ENCODE measurements at places on chromosomes 1 and 21.

DNA sequence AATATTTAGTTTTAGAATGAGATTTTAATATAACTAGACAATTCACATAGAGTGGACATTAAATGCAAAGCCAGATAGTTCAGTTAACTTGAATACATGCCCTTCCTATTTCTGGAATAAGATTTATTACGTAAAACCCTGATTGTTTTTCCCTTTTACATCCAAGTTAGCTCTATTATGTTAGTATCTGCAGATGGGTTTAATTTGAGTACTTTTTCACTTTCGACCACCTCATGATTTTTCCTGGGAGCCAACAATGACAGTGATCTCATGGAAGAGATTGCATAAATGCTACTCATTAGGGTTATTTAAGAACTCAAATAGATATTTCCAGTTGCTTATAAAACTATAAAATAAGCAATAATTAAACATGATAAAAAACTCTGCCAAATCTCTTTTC lies 199.4 kb upstream of the PTGFR start:
- DNase-seq = no peak

DNA sequence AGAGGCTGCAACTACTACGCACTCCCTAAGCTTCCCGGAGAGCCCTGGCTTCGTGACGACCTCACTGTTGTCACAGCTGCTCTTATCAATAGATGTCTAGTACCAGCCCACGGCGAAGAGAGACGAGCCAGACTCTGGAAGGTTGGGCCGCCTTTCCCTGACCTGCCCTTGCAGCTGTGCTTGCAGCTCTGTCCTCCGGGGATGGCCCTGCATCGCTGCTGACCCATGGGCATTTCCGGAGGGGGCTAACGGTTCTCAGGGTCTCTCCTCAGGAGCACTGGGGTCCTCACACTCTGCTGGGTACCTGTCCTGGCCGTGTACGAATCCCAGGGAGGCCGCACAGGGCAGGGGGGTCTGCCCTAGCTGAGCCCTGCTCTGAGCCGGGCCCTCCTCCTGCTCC lies 93.8 kb upstream of the COL6A1 start:
- DNase-seq = no peak

GRCh38 chr1:53104289-53104913 lies 38.0 kb downstream of the SLC1A7 start:
- no peak for DNase-seq

DNA sequence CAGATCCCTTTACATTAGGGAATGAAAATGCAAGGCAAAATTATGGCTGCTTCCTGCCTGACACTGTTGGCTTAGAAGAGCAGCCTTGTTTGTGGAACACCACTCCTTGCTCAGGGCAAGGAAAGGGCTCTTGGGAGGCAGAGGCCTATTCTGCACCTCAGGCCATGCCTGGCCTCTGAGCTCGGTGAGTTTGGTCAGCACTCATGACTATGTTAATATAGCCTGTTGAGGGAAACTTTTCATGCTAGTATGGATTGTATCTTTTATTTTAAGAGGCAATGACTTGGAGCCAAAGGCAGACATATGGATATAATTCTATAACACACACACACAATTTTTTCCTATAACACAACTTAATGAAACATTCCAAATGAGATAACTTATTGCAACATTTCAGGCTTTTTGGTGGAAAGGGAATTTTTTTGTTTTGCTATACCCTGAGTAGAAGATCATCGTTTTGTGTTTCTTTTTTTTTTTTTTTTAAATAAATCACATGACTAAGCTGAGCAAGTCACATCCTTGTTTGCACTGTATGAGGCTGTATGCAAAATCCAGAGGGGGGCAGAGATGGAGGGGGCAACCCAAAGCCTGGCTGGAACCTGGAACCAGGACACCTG lies 5.6 kb upstream of the YRDC start:
- DNase-seq = no peak

- no peak for DNase-seq
Measured at GRCh38 chr1:7608628-7609305, 162.3 kb upstream of the VAMP3 start.

DNA sequence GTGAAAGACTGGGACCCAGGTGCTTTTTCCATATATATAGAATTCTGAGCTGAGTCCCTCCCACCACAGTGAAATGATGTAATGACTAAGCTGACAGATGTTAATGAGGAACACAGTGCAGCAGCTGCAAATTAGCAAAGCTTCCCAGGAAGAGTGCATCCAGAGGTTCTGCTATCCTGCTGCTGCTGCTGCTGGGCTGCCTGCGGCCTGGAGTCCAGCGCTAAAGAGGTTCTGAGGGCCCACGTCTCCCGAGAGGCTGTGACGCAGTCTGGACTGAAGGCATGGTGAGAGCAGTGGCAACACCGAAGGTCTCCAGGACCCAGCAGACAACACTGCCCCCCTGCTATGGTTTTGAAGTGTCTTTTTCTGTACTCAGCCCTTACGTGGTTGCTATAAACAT lies 63.9 kb downstream of the URB2 start:
- DNase-seq = no peak

DNA sequence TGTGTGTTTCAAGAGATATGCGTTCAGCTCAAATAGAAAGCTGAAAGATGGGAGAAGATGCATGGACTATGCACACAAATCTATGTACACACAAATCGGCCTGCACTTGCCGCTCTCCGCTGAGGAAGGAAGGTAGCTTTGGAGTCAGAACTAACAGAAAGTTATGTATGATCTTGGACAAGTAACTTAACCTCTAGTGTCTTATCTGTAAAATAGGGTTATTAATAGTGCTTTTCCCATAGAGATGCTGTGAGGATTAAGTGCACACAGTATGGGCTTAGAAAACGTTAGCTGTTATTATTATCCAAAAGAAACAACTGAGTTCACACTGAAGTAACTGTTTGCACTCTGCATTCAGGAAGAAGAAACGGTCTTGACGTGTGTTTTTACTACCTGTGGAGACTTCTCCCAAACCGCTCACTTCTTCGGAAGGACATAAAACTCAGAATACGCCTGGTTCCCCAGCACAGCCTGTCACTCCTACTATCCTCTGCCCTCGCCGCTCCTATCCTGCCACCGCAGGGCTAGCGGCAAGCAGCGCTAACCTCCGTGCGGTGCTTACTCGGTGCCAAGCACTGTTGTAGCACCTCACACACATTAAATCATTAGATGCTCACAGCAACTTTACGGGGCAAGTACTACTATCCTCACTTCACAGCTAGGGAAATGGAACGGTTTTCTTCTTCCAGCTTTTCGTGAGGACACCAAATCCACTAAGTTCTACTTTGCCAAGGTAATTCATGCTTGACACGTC lies 1.3 kb downstream of the TGFBR3 start:
- DNase-seq = no peak

GRCh38 chr1:39173119-39173994 lies 31.1 kb upstream of the MACF1 start:
- no peak for DNase-seq
